ENCODE measurements at places on chromosomes 7 and 10.

GRCh38 chr10:88091490-88092061 lies 228.2 kb downstream of the PTEN start:
- no peak overlapping the region for H3K27ac ChIP-seq
- no peak for DNase-seq
- H3K4me1 ChIP-seq: no peaks in the 10 kb centered on the region
- H3K36me3 ChIP-seq: no peaks in the 10 kb centered on the region
- H3K27me3 ChIP-seq: no peaks in the 10 kb centered on the region

- H3K4me3 ChIP-seq: peak within 1 kb of the TSS; percentile 38
- peaks cover 20% of the 10 kb centered on the region for H3K4me1 ChIP-seq
- no peak for DNase-seq
- no peaks in the 10 kb centered on the region for H3K27me3 ChIP-seq
These were observed at the start of gene IFIT2 for GRCh38 chr10:89301721-89302445. Gene IFIT2 (plus strand): TSS chr10:89302046. CDS start chr10:89302124, 78 bp downstream.

DNA sequence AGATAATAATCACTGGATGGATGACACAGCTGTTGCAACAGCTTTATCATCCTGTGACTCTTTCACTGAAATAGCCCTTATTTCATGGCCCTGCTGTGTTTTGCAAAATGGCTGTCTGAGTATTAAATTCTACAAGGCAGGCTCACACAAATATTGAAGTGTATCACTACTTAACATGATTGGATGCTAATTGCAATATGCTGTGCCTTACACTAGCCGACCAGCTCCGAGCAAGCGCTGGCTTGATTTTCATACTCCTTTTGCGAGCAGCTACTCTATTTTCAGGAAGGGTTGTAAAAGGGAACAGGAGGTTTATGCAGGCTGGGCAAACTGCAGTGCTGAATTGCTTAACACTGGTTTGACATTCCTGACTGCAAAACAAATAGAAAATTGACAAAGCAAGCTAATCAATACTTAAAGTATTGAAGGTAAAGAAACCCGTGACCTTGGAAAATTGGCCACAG lies 121.6 kb downstream of the CACNB2 start:
- H3K4me1 ChIP-seq: no peaks in the 10 kb centered on the region
- H3K36me3 ChIP-seq: no peaks in the 10 kb centered on the region
- no peak overlapping the region for H3K27ac ChIP-seq
- H3K27me3 ChIP-seq: no peaks in the 10 kb centered on the region
- no peak for DNase-seq
- H3K4me3 ChIP-seq: no peak overlapping the region

GRCh38 chr7:112081778-112082177 lies 124.4 kb downstream of the DOCK4 start:
- H3K27me3 ChIP-seq: no peaks in the 10 kb centered on the region
- H3K4me3 ChIP-seq: no peak overlapping the region
- H3K36me3 ChIP-seq: no peaks in the 10 kb centered on the region
- H3K27ac ChIP-seq: no peak overlapping the region

GRCh38 chr10:2631557-2632205 lies 435.7 kb upstream of the PFKP start:
- DNase-seq: no peak
- no peaks in the 10 kb centered on the region for H3K27me3 ChIP-seq

DNA sequence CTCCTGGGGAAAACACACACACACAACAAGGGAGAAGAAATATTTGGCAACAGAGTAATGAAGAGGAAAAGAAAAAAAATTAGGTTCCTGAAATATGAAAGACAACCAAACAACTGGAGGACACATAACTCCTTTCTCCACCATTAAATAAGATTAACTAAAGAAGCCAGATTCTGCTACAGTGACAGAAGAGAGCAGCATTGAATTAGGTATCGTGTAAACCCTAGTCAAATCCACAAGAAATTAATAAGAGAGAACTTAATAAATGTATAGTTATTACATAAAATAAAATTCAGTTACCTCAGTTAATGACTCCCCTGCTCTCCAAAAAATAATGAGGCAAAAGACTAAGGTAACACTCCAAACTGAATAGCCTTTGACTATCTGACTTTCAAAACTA lies 306.7 kb downstream of the CRPPA start:
- no peak for DNase-seq
- H3K4me3 ChIP-seq: no peak overlapping the region
- no peak overlapping the region for H3K27ac ChIP-seq
- H3K4me1 ChIP-seq: no peaks in the 10 kb centered on the region
- no peaks in the 10 kb centered on the region for H3K27me3 ChIP-seq
- peaks cover 33% of the 10 kb centered on the region for H3K36me3 ChIP-seq

DNA sequence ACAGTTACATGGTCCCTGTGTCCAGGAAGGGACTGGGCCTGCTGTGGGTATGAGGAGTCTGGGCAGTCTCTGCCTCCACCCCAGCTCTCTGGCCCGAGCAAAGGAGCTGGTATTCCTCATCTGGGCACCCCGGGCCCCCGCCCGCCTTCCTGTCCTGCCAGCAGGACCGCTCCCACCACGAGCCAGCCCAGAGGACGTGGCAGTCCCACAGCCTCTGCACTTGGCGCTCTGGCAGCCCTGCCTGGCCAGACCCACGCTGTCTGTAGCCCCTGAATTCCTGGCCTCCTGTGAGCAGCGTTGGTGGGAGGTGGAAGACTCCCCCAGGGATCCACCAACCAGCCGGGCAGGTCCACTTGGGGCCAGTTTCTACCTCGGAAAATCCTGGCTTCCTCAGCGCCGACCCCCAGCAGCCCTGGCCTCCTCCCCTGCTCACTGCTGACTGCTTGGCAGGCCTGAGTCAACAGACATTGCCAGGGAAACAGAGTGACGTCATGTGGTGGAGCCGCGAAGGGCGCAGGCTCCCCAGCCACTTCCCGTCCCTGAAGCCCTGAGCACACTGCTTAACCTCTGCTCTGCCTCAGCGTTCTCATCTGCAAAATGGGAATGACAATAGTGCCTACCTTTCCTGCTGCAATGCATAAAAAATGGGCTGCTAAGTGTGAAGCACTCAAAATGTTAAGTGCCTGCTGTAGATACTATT lies 21.6 kb upstream of the LIMK1 start:
- peaks cover 10% of the 10 kb centered on the region for H3K27me3 ChIP-seq
- H3K27ac ChIP-seq: peak overlapping the region; percentile 57
- no peaks in the 10 kb centered on the region for H3K4me1 ChIP-seq
- DNase-seq: no peak
- H3K36me3 ChIP-seq: no peaks in the 10 kb centered on the region
- H3K4me3 ChIP-seq: no peak overlapping the region

DNA sequence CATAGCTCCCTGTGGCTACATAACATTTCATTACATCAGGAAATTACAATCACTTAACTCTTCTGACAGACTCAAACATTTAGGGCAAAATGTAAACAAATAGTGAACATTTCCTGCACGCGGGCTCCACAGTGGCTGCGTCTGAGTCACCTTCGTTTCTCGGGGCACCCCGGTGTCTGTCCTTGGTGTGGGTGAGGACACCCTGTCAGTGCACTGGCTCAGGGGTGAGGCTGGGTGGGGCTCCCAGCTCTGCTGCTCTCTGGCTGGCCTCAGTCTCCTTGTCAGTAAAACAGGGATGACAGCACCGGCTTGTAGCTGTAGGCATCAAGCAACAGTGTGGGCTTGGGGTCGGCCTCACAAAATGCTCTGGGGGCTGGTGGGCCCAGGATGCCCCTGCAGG lies 237.1 kb upstream of the SHH start:
- no peak overlapping the region for H3K27ac ChIP-seq
- H3K4me3 ChIP-seq: no peak overlapping the region
- no peaks in the 10 kb centered on the region for H3K4me1 ChIP-seq

DNA sequence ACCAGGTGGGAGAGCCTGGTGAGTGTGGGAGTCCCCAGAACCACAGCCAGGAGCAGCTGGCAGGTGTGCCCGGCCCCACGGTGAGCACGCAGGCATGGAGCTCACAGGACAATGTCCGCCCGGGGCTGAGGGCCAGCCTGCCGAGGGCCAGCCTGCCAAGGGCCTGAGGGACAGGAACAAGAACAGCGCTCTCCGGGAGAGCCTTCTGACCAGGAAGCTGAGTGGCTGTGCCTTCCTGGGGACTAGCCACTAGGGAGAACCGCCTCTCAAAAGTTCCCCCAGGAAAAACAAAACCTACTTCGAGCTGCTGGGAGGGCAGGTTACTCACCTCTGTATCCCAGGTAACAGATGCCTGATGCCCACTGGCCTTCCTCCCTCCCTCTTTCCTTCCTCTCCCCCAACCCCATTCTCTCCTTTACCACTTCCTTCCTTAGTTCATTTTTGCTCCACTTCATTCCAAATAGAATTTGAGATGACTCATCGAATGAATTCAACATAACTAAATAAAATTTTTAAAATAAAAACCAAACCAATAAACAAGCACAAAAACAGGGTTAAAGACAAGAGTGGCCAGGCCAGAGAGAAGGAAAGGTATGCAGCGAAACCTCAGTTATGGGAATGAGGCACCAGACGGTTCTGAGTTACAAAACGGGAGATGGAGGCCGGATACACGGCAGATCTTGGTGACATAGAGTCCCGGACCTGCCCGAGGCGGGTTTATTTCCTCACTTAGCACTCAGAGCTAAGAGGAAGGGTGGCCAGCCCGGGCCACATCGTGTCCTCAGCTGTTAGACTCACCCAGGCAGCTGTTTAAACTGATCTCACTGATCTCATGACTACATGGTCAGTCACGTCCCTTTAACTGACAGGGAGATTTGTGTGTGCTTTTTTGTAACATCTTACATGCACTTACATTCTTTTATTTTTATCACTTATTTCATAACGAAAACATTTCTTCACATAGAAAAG lies 128.5 kb downstream of the TNS3 start:
- DNase-seq: no peak
- H3K27me3 ChIP-seq: no peaks in the 10 kb centered on the region
- H3K27ac ChIP-seq: no peak overlapping the region
- no peak overlapping the region for H3K4me3 ChIP-seq
- H3K4me1 ChIP-seq: peaks cover 28% of the 10 kb centered on the region

DNA sequence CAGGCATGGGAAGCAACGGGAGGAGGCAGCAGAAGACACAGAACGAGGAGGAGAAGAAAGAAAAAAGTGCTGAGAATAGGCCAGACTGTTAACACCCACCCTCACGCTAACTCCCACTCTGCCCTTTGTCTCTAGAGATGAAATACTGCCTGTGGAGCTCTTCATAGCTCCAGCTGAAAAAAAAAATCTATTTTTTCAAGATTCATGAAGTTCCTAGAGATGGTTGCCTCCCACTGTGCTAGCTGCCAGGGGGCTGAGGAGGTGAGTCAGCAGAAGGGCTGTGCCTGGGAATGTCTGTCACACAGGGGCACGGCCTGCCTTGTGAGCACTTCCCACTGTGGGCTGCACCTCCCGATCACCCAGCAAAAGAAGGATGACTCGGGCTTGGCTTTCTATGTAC lies 144.5 kb downstream of the RNF216 start:
- no peak for DNase-seq
- peak overlapping the region; percentile 58 for H3K4me3 ChIP-seq
- H3K4me1 ChIP-seq: peaks cover 63% of the 10 kb centered on the region
- no peaks in the 10 kb centered on the region for H3K27me3 ChIP-seq

DNA sequence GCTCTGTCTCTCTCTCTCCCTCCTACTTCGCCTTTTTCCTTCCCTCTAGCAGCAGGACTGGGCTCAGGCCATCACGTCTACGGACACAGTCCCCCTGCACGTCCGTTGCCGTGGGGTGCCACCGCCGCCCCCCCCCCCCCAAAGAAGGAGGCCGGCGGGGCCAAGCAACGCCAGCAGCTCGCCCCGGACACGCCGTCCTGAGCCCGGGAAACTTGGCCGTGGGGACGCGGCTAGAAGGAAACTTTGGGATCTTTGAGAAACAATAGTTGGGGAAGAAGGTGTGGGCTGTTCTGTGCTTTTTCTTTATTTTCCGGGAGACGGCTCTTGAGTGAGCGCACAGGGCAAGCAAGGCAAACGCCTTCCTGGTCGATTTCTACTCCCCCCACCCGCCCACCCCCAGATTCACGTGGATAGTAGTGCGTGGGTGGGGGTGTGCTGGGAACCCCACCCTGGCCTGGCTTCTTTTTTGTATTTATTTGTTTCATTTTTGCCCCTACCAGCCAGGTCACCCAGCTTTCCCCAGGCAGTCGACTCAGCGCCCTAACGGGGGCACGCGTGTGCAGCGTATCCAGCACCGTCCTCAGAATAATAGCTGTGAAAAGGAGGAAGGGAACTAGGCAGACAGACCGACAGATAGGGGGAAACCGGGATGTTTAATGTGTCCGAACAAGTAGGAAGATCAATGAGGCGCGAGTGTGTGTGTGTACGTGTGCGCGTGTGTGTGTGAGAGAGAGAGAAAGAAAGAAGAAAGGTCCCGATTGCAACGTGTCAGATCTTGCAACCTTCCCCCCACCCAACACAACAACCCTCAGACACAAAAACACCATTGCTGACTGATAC lies 1.4 kb downstream of the MXI1 start:
- no peak for DNase-seq
- H3K4me1 ChIP-seq: peaks cover 47% of the 10 kb centered on the region
- peak overlapping the region; percentile 92 for H3K27ac ChIP-seq
- no peaks in the 10 kb centered on the region for H3K36me3 ChIP-seq
- H3K27me3 ChIP-seq: peaks cover 15% of the 10 kb centered on the region
- peak overlapping the region; percentile 98 for H3K4me3 ChIP-seq

GRCh38 chr7:151786241-151786640 lies 90.7 kb downstream of the PRKAG2 start:
- peaks cover 3% of the 10 kb centered on the region for H3K27me3 ChIP-seq
- DNase-seq: no peak
- H3K36me3 ChIP-seq: no peaks in the 10 kb centered on the region
- no peaks in the 10 kb centered on the region for H3K4me1 ChIP-seq
- H3K27ac ChIP-seq: no peak overlapping the region

DNA sequence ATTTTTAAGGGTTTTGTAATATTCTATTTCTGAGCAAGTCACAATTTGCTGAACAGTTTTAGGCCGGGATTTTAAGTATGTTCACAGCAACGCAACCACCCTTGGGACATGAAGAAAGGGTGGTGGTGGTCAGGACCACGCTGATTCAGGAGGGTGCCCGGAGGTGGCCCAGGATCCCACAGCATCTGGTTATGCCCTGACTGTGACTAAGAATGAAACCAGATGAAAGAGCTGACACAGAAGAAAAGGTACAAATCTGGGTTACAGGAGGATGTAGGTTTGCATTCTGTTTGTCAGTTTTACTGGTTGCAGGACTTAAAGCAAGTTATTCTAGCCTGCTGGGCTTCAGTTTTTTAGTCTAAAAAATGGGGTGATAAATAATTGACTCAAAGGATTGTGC lies 279.7 kb downstream of the CCSER2 start:
- no peaks in the 10 kb centered on the region for H3K4me1 ChIP-seq
- H3K4me3 ChIP-seq: no peak overlapping the region
- no peak for DNase-seq
- H3K27me3 ChIP-seq: peaks cover 47% of the 10 kb centered on the region
- H3K27ac ChIP-seq: no peak overlapping the region

DNA sequence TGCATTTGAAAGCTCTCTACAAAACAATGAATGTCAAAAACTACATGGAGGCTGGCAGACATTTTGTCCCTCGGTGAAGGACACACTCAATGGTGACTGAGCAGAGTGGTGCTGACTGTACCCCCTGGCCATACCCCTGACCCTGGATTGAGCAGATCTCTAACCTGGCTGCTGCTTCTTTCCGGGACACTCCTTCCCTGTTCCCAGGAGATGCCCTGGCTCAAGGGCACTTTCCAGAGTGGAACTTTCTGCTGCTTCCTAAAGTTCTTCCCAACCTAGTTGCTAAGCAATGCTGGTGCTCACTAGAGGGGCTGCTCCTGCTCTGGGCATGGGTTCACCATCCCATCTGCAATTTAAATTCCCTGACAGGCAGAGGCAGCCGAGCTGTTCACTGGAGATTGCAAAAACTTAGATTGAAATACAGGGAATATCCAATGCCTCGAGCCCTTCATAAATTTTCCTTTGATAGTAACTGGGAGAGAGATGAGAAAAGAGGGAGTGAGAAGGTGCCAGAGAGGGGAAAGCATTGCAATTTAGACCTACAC lies 384.3 kb upstream of the PODXL start:
- no peak overlapping the region for H3K4me3 ChIP-seq
- H3K36me3 ChIP-seq: no peaks in the 10 kb centered on the region
- H3K4me1 ChIP-seq: no peaks in the 10 kb centered on the region
- H3K27me3 ChIP-seq: peaks cover 42% of the 10 kb centered on the region
- no peak overlapping the region for H3K27ac ChIP-seq
